ENCODE measurements at places on chromosomes 7 and 10. TPM values are rescaled to one million over a fixed set of nuclear protein-coding genes. Genes with fewer than 3 reads are reported as not detected.

FAM237B gene
- total RNA-seq = not detected

DNA sequence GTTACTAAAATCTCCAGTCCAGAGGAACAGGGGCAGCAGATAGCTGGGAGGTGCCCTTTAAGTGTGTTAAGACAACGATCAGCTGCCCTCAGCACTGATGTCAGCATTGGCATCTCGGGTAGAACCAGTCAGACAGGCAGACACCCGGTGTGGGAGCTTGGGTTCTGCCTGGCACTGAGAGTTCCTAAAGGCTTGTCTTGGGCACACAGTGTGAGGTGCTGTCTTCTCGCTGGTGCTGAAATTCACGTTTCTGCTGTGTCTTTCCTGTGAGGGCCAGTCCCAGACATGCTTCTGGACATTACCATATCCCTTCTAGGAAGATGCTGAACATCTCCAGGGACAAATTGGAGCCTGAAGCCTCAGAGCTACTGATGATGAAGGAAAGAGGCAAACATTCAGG lies 156.2 kb downstream of the DNAJB6 start:
- DNase-seq = no peak

C7orf33 gene
- not detected for total RNA-seq

IDI2 gene
- not detected for total RNA-seq

- no peak for DNase-seq
Measured at GRCh38 chr10:118286051-118286838, 55.9 kb downstream of the FAM204A start.

TWIST1 gene
- total RNA-seq = 18.5 TPM

GRCh38 chr10:10589540-10590303 lies 427.9 kb upstream of the CELF2 start:
- peak; percentile 42 for DNase-seq

DNA sequence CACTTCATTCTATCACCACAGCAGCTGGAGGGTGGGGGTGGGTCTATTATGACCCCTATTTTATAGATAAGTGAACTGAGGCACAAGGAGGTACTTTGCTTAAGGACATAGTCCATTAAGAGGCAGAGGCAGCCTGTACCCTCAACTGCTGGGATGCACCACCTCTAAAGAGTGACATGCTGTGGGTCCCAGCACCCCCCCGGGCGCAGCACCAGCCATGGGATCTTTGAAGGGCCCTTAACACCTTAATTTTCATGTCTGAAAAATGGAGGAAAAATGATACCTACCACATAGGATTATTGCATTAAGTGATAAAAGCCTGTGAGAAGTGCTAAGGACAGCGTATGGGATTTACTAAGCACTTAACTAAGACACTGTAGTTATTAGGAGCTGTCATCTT lies 15.4 kb downstream of the ADCYAP1R1 start:
- DNase-seq = no peak
